Activated naive CD8-positive, alpha-beta T cell treated with anti-CD3 and anti-CD28 coated beads for 36 hours (primary cell): ENCODE measurements at places on chromosomes 2 and 18.

GRCh38 chr2:97660044-97660774 lies 3.6 kb downstream of the ACTR1B start:
- no peak for DNase-seq

GRCh38 chr2:218255446-218255845 lies 5.4 kb upstream of the GPBAR1 start:
- no peak for DNase-seq

DNA sequence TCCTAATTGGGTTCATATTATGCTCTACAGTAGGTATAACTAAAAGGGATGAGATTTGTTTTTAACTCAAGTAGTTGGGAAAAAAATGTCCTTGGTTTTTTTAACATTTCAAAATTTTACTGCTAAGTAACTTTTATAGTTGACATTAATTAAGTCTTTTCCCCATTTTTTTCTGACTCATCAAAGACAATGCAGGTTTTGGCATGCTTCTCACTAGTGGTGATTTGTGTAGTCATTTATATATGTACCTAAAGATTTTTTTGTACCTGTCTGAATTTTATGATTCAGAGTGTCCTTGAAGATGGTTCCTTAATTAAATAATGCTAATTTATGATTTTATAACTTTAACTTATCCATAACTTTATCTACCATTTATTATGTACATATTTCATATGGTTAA lies 882.3 kb upstream of the TMEFF2 start:
- DNase-seq = no peak

GRCh38 chr2:127884436-127884835 lies 1.3 kb downstream of the AMMECR1L start:
- no peak for DNase-seq

- no peak for DNase-seq
Observed at GRCh38 chr2:206527153-206527552, 83.8 kb downstream of the ADAM23 start.

DNA sequence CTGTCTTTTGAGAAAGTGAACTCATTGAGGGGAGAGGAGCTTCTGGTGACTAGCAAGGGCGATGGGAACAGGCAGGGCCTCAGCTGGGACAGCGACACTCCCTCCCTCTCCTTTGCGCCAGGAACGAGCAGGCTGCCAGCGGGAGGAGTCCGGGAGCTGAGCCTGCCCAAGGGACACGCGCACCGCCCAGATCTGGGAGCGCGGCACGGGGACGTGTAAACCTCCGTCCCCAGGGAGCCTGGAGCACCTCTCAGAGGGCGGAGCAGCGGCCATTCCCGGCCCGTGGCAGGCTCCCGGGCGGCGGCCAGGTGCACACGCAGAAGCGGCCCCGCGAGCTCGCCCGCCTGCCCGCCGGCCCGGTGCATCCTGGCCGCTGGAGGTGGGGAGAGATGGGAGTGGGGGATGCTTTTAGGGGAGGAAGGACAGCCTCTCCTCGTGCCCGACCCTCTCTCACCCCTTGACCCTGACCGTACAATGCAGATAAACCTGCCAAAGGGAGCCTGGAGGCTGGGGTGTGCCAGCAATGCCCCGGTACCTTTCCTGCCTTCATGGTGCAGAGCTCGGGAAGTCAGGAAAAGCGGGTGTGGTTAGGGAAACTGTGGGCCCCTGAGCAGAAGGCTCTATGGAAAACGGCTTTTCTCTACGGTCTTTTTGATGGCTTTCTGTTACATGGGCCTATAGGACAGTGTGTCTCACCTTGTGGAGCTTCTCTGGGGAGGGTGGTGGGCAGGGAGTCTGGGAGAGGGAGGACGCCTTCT lies 2.2 kb downstream of the AQP4 start:
- DNase-seq = no peak

DNA sequence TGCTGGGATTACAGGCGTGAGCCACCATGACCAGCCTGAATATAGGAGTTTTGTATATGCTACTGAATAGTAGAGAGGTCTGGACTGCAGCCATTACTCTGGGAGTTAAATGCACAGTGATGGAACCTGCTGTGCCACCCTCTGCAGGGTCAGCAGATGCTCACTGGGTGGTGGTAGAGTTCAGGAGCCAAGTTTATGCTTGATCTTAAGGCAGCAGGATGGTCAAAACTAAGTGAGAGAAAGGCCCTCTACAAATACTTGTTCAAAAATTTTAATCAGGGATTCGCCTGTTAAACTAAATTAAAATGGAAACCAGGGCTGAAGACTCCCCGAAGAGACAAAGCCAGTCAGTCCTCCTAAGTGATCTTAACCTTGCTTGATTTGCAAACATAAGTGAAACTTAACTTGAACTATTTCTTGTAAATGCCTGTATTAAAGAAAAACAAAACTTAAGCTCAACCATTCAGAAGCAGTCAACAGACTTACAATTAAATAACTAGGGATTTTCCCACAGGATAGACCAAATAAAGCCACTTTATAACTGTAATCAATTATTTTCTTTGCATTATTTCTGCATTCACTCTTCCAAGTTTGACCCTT lies 4.2 kb upstream of the WDFY1 start:
- no peak for DNase-seq

DNA sequence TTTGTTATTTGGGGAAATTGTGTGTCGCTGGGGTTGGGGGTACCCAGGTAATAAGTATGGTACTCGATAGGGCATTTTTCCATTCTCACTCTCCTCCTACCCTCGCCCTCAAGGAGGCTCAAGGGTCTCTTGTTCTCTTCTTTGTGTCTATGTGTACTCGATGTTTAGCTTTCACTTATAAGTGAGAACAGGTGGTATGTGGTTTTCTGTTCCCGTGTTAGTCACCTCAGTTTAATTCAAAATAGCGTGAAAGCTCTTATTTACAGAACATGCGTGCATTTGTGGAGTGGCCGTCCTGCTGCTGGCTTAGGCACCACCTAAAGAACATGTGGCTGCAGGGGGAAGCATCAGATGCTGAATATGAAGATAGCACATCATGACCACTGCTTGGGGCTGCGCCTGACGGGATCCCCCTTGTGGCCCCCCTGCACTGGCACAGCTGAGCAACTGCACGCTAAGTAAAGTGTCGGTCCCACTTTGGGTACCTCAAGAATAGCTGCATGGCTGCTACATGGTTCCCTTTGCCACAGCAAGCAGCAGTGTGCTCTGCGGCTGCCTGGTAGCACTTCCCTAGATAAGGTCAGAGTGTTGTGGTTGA lies 569.0 kb downstream of the DCDC2C start:
- DNase-seq = no peak

DNA sequence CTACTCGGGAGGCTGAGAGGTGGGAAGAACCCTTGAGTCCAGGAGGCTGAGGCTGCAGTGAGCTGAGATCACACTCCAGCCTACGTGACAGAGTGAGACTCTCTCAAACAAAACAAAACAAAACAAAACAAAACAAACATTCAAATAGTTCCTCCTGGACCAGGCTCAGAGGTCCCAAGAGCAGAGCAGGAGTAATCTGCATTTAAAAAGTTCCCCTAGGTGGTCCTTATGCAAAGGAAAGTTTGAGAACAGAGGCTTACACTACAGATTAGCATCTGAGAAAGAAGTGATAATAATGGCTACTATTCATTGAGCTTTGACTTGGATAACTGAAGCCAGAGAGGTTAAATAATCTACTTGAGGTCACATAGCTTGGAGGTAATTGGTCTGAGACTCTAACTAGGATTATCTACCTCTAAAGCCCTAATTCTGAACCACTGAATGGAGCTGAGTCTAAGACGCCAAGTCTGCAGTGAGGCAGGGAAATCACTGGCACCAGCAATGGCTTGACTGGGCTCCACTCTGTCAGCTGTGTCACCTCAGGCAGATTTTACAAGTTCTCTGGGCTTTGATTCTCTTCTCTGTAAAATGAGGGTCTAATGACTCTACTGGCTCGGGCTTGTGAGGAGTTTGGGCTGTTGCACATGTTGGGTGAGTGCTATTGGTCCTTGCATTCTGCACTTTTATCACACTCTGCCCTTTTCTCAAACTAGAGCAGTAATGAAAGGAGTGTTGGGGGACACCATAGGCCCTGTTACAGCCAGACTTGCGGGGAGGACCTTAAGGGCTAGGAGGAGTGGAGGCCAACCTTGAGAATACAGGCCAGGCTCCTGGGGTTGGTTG lies 29.2 kb upstream of the DLX2 start:
- DNase-seq = no peak

GRCh38 chr18:49572611-49573345 lies 10.9 kb downstream of the LIPG start:
- DNase-seq = no peak

GRCh38 chr2:16055848-16056580 lies 115.7 kb downstream of the MYCN start:
- DNase-seq = no peak

- no peak for DNase-seq
Observed at GRCh38 chr2:43159797-43160196, 66.6 kb downstream of the ZFP36L2 start.

- no peak for DNase-seq
Observed at GRCh38 chr2:132477436-132477835, 60.8 kb downstream of the GPR39 start.

GRCh38 chr2:219049282-219049681 lies 8.0 kb upstream of the CFAP65 start:
- no peak for DNase-seq

DNA sequence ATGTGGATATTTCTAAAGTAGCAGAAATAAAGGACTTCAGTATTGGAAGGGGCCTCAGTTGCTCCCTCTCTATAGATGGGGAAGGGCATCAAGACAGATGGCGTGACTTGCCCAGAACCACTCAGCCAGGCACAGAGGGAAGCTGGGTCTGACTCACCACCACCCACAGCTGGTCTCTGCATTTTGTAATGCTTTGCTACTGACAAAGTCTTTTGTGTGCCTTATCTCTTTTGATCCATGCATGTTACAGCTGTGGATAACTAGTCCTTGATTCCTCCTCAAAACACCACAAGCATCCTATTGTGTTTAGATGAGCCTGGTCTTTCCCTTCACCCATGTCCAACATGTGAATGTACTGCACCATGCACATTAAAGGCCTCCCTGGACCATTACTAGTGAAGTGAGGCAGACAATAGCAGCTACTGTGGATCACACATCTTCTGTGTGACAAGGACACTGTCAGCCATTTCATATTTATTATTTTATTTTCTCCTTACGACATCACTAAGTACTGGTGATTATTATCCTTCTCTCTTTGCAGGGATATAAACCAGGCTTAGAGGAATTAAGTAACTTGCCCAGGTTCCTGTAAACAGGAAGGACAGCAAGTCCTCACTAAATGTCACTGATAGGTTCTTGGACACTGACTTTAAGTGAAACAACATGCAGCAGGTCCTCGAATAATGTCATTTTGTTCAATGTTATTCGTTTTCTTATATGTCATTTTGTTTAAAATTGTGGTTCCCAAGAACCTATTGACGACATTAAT lies 29.6 kb upstream of the IL37 start:
- no peak for DNase-seq

- DNase-seq = no peak
Observed at GRCh38 chr2:127662937-127663565, 12.3 kb downstream of the LIMS2 start.

- DNase-seq = no peak
Observed at GRCh38 chr2:206071807-206072206, 14.2 kb downstream of the INO80D start.
